ENCODE measurements at places on chromosomes 12 and 14. TPM values are rescaled to one million over a fixed set of nuclear protein-coding genes. Genes with fewer than 3 reads are reported as not detected.

NABP2 gene
- total RNA-seq, result 17.2 TPM

GRCh38 chr14:84592770-84593169, 937.2 kb upstream of the FLRT2 start:
- no peak for DNase-seq

DNA sequence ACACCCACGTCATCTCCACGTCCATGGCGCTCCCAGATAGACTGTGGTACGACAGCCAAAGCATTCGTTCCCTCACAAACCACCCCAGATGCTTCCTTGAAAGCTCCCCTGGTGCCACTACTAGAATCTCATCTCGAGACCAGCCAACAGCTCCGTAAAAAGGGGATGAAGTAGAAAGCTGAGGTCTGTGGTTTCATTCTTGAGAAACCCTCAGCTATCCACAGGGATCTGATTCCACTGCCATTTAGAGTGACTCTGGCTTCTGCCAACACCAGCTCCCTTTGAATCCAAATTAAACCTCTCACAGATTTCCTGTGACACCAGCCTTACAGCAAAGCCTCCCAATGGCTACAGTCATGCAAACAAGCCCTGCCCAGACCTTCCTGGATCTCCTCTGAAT, 18.5 kb upstream of the FOXN3 start:
- DNase-seq, result no peak

DNA sequence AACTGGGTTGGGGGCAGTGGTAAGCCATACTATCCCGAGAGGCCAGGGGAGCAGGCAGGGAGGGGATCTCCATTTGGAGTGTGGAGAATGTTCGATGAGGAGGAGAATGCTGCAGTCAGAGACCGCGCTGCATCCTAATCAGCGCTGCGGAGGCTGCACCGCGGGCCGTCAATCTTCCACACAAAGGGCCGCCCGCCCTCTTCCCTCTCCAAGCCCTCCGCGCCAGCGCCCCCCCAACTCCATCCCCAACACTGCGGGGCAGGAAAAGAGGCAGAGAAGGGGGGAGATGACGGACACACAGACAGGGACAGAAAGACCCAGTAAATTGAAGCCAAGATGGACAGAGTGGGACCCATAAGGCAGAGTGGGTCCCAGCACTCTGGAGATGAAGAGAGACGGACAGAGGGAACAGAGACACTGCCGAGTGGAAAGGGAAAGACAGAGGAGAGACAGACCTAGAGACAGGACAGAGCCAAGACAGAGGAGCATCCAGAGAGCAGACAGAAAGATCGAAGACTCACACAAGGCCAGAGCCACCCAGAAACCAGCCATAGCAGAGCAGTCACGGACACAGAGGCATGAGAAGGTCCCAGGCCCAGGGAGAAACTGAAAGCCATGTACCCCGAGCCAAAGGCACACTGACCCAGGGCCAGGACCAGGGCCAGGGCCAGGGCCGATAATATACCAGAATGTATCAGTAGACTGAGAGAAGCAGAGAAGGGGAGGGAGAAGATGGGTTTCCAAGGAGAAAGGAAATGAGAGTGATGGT, 3.5 kb downstream of the CISTR start:
- no peak for DNase-seq

NCOR2 gene
- total RNA-seq, result 229 TPM

EPYC gene
- total RNA-seq, result not detected

SDR9C7 gene
- 0.27 TPM for total RNA-seq

- no peak for DNase-seq
These were observed 211.1 kb upstream of the DAAM1 start for GRCh38 chr14:58977366-58977765.

DNA sequence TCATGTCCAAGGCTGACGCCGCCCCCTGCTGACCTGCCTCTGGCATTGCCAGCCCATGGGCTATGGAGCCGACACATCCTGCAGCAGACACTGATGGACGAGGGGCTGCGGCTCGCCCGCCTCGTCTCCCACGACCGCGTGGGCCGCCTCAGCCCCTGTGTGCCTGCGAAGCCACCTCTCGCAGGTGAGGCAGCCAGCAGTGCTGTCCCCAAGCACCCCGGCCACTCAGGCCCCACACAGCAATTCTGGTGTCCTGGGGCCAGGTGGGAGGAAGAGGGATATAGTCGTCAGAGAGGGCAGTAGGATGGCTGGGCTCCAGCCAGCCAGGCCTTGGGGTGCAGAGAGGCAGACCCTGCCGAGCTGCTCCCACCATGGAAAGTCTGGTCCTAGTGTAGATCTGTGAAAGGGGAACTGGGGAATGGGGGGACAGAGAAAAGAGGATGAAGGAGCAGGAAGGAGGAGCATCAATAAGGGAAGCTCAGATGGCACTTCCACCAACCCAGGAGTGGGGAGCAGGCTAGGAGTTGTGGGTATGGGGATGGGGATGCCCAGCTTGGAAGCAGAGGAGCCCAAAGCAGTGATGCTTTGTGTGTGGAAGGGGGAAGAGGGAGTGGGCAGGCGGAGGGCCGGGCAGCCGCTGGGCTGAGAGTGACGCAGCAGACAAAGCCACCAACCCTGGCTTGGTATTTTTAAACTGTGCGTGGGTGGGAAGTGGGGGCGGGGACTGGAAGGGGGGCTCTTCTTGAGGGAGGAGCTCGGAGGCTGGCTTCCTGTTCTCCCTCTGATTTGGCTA, 4.7 kb downstream of the NAB2 start:
- peak; percentile 71 for DNase-seq

DNA sequence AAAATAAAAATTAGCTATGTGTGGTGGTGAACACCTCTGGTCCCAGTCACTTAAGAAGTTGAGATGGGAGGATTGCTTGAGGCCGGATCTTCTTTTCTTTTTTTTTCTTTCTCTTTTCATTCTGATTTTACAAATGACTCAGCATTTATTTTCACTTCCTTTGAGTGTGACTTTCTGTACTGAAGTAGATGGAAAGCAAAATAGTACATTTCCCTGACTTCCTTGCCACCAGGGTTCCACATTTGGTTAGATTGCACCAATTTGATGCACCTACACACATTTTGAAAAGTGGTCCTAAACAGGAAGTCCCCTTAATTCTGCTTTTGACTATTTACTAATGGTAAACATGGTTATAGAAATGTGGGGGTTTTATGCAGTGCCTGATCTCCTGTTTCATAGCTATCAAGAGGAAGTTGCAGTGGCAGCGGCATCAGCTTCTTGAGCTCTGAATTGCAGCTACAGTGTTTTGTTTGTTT, 13.0 kb upstream of the LEMD3 start:
- no peak for DNase-seq

DNA sequence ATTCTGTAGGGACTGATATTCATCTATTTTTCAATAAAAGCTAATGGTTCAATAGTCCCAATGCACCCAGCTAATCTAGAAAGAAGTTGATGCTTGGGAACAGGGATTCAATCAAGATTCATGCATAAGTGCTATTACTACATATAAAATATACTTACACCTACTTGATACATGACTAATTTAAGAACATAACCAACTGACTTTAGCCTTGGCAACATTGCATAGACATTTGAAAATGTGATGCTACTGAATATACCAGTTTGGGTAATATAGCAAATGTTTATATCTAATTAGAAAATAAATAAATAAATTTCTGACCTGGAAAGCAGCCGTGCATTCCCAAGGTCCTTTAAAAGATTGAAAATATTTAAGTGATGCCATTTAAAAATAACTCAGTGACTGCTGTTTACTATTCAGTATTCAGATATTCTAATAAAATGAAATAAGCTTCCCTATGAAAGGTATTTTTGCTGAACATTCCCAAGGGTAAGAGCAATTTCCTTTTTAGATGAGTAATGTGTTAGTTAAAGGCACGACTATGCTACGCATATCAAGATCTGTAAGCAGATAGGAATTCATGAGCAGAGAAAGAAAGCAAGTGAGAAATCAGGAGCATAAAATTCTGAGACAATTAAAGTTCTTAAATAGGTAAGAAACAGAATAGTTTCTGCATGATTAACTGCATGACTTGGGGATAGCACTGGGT, 160.6 kb upstream of the SYT1 start:
- DNase-seq, result no peak

DNA sequence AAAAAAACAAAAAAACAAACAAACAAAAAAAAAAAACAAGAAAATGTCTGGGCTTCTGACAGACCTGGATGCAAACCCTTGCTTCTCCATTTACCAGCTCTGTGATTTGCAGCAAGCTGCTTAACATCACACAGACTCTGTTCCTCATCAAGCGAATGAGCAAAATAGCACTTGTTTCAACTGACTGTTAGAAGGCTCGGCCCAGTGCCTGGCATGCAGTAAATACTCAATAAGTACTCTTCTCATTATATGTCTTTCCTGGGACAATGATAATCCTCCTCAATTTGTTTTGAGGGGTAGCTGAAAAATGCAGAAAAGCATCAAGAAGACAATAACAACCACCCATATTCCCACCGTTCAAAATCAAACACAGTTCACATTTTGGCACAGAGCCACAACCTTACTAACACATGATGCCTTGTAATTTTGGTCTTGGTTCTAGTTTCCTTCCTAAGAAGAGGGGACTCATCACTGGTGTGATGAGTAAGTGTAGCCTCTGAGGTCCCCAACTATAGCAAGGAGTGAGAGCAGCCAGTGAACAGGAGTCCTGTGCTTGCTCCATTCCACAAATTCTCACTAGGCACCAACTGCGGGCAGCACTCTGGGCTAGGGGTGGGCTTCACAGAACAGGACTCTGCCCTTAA, 60.4 kb downstream of the TTC7B start:
- DNase-seq, result no peak

DNA sequence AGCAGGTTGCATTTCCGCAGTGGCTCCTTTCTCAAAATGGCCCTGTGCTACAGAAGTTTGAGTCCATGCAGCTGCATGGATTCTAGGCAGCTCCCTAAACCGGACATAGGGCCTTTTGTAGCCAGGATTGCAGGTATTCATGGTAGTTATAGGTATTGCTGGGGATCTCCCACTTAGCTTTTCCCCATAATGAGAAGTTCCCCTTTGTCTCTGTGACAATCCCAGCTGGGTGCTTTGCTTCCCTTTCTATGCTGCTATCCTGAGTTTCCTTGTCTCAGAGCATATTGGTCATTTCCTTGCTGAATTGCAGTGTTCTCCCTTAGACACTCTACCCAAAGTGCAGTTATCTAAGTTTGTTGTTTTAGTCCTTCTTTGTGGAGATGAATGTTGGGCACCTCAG, 120.9 kb upstream of the MIS18BP1 start:
- DNase-seq, result no peak

STAT2 gene
- 161 TPM for total RNA-seq

PIWIL1 gene
- total RNA-seq, result not detected

KRT75 gene
- total RNA-seq, result not detected

DNA sequence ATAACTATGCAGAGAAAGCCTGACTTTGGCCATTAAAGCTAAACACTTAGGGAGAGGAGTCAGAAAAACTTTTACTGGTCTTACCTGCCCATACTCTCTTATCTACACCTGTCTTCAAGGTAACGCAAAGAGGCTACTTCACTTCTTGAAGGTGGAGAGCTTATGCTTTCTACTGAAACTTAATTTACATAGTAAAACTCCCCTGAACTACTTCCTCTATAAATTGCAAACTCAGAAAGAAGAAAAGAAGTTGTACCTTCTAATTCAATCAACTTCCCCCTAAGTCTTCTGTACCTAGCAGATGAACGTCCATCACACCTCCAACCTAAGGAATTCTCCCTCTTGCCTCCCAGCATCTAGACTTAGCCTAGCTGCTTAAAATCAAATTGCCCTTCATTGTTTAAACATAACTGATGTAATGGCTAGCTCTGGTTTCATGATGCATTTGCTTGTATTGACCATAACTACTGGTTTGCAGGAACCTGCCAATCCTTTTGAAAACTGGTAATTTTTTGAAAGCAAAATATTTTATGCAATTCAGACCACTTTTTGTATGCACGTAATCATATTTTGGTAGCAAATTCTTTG, 87.7 kb downstream of the STON2 start:
- no peak for DNase-seq

DNA sequence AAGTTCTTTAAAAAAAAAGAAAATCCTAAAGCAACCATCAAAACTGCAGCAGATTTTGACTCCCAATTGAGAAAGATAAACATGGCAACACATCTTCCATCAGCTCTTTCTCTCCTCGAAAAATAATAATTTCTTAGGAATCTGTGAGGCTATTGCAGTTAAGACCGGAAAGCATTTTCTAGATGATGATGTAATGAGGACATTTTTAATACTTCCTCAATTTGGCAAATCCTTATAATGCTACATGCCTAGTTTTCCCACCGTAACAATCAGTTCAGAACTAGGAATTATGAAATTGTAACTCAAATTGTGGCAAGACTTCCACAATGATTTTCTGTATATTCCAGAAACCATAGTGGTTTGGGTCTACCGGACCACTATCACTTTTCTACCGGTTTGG, 180.9 kb upstream of the PDE3A start:
- DNase-seq, result no peak

DBX2 gene
- total RNA-seq, result not detected

DNA sequence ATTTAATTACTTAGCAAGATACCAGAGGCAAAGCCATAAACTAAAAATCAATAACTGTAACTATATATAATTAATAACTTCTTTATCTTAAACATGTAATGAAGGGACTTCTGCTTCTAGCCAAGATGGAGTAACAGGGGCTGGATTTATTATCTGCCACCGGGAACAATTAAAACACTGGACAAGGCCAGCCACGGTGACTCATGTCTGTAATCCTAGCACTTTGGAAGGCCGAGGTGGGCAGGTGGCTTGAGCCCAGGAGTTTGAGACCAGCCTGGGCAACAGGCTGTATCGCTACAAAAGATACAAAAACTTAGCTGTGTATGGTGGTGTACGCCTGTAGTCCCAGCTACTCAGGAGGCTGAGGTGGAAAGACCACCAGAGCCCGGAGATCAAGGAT, 113.6 kb downstream of the TAOK3 start:
- no peak for DNase-seq

DNA sequence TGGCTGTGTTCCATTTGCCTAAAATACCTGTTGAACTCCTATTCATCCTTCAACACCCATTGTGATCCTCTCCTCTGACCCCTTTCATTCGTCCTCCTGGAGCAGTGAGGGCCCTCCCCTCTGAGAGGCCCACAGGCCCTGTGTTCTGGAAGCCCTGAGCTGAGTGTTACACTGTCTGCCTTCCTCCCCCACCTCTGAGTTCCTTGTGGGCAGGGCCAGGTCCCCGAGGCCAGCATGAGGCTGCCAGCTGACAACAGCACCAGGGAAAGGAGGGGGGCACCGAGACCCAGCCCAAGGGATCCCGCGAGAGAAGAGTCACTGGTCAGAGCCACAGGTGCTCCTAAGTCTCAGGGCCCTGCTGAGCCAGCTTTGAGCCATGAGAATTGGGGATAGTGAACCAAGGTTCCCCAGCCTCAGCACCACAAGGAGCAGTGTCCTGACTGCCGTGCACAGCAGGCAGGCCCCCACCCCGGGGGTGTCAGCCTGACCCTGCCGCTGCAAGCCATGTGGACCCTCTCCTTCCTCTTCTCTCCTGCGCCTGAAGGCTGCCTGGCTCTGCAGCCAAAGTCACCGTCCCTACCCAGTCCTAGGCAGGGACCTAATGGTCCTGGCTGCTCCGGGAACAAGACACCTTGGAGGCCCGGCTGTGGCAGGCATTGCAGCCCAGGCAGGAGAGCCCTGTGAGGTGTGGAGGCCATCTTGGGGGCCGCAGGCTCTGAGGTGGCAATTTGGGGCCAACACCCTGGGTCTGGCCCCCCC, 52.5 kb downstream of the BEGAIN start:
- DNase-seq, result peak; percentile 0

- DNase-seq, result no peak
These were observed 10.8 kb downstream of the OR4Q3 start for GRCh38 chr14:19754172-19754571.

All from thoracic aorta (tissue), 2 donors.